ENCODE measurements at places on chromosomes 5 and 9.
A peak's percentile ranks its signal among the peaks of the same experiment; 100 is the strongest.

- DNase-seq = no peak
These were observed 313.9 kb downstream of the TLE1 start for GRCh38 chr9:81375187-81376100.

DNA sequence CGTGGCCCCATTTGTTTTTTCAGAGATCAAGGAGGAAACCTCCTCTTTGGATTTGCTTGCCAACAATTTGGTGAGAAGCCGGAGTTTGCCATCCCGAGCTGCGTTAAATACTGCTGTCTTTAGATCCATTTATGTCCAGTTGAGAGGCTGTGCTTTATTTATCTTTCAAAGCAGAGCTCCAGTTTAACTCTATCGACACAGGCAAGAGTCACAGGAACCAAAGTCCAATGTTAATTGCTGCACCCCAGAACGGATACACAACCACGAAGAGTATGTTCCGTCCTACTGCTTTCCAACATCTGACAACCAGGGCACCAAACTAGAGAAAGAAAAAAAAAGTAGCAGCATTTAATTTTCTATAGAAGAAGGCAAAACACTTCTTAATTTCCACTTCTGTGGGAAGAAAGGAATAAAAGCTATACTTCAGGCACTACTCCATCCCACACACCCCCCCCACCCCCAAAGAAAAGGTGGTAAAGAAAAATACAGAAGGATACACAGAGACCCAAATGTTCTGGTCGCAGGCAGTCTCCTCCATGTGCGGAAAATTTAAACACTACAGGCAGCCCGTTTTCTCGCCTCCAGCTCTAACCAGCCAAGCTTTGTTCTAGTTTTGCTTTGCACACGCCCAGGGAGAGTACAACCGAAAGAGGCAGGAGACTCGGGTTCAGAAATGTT lies 1.1 kb downstream of the FEM1C start:
- DNase-seq = no peak

GRCh38 chr9:131709771-131710431 lies 30.0 kb downstream of the RAPGEF1 start:
- DNase-seq = no peak

DNA sequence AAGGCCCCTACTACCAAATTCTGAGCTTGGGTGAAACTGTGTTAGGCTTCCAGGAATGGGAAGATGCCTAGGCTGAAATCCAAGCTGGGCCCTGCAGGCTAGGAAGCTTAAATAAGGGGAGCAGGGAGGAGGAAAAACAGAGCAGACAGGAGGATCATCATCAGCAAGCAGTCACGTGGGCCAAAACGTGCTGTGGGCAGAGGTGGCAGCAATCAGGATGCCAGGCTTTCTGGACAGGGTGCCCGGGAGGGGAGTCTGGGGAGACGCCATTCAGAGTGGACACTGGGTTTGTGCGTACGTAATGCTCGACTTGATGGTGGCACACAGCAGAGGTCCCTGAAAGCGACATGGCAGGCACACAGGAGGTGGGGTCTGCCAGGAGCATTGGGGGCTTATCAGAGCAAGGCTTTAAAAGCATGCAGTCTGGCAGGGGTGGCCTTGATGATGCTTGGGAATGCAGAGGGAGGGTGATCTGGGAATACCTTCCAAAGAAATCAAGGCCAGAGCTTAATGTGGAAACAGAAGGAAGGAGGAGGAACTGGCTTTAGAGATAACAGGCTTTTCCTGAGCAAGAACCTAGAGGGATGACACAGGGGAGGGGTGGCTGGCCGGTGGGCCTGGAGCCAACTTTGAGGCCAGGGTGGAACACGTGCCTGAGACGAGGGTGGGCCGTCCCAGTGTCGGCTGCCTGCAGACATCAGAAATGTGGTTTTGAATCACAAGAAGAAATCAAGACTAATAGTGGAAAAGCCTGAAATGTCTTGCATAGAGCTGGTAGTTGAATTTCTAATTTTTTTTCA lies 212.5 kb downstream of the GADD45G start:
- DNase-seq = no peak

GRCh38 chr9:134504106-134504385 lies 137.6 kb upstream of the COL5A1 start:
- DNase-seq = no peak

DNA sequence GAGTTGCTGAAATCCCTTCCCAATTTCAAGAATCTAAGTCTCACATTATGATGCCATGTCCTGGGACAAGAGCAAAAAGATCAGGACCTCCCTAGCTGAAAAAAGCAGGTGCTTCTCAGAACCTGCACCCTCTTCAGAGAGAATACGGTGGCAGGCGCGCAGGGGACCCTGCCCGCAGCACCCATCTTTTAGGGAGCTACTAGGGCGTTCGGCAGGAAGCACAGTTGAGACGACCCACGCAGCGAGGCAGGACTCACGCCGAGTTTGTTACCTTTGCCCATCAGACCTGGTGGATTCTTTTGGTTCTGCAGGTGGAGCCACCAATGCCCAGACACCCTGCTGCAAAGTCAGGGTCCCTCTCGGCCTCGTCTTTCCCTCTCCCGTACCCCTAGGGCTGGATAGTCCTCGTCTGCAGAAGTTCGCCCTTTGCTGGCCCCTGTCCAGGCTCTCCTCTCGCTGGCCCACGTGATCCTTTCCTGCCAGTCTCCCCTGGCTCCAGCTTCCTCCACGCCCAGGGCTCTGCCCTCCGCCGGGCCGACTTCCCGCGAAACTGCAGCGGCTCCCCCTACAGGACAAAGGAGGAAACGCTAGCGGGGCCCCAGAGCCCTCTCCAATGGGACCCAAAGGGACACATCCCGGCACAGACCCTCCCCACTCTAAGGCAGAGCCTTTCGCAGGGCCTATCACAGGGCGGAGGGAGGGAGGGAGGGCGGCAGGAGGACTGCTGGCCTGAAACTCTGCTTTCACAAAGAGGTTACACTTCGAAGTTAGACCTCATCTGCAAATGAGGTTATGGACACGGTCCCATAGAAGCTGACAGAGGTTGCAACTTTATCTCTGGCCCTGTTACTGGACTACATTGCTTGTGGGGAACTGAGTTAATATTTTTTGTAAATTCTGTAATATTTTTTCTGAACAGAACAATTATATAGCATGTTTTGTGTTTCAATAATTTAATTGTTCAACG lies 28.8 kb downstream of the TMEM174 start:
- DNase-seq = peak; percentile 65

DNA sequence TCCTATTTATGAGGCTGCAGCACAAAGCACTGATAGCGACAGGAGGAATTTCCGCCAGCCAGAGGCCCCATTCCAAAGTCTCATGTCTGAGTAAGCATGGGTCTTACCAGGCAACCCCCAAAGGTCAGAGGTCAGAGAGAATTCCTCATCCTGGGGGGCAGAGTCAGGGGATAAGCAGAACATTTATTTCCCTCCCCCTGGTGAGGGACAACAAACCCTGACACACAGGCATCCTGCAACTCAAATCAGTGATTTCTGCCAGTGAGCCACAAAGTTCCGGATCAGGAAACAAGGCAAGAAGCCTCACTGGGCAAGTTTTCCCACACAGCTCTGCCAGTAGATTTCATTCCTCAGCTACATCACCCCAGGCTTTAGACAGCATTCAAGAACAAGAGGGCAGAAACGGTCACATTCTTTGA lies 37.0 kb downstream of the ADAMTS12 start:
- DNase-seq = peak; percentile 76

- DNase-seq = no peak
These were observed 11.8 kb upstream of the FCN1 start for GRCh38 chr9:134929193-134930158.

DNA sequence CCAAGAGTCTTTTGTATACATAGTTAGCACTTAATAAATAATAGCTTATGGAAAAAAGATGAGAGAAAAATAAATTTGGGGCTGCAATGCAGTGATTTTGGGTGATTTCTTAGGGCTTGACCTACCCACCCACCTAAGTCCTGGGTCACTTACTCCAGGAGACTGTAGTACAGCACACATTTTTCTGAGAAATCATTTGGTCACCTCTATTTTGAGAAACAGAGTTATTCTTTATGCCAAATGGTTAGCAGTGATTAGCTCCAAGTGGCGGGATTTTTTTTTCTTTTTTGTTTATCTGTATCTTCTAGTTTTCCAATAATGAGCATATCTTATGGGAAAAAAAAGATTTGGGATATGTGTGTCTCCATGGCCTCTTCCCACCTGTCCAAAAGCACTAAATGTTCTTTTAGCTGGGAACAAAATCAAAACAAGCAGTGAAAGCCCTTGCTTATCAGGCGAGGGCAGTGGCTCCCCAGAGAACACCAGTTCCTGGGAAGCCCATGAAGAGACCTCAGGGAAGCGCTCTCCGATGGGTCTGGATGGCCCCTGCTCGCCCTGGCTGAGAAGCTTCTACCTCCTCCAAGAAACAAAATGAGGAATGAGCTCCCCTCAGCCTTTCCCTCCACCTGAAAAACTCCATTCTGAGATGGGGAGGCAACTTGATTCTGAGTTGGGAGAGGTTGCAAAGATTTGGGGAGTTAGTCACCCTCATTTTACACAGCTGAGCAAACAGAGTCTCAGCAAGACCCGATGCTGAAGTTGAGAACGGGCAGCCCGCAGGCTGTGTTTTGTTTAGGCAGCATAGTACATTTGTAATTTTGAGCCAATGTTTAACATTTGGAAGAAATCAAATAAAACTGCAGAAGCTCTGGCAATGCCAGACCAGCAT lies 69.9 kb downstream of the CYFIP2 start:
- no peak for DNase-seq
